NCI-H774 (cell line): ENCODE measurements at places on chromosomes 7 and 10.

- DNase-seq: no peak
These were observed 2.6 kb downstream of the EXOC4 start for GRCh38 chr7:133255486-133255885.

DNA sequence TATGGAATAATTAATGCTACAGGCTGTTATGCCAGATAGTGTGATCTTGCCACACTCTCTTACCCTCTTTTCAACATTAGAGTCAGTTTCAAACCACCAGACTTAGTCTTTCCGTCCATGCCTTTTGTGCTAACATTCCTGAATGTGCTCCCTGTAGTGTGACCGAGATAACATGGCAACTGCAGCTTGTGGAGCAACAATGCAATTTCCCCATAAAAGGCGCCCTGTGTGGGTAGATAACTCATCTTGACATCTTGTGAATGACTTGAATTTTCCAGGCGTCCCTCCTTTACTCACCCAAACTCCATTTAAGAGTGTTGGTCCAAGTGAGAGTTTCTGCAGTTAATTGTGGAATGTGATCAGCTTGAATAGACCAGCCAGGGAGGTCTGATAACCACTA, 99.6 kb downstream of the DNAH11 start:
- no peak for DNase-seq

DNA sequence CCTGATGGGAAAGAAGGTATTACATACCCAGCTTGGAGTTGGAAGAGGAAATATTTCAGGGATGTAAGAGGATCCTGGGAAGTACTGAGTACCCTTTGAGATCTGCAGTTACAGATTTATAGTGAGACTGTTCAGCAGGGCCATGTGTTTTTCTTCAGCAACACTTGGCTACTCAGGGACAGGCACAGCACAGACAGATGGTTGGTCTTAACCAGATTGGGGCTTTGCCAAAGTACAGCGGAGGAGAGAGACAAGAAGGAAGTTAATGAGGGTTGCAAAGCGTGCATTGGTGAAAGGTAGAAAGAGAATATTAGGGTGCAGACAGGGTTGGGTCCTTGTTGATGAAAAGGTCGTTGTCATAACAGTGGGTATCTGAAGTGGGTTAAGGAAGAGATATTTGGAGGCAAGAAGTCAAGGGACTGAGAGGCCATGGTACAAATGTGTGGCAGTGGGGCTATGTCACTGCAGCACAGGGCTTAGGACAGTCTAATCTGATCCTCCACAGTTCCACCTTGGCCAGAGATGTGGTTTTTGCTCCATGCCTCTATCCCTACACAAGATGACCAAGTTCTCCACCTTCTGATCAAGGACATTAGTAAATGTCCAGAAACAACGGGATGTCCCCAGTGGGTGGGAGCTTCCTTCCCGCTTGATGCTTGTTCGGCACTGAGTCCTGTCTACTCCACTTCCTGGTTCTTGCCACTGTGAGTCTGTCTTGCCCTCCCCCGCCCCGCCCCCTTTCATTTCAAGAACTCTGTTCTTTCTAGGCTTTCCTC, 18.9 kb upstream of the DNAJC1 start:
- no peak for DNase-seq

GRCh38 chr10:86178401-86179152, 188.0 kb downstream of the GRID1 start:
- no peak for DNase-seq

- no peak for DNase-seq
These were observed 243.0 kb downstream of the POLR1F start for GRCh38 chr7:19465861-19466260.

- no peak for DNase-seq
These were observed 68.0 kb upstream of the VKORC1L1 start for GRCh38 chr7:65804887-65805286.

DNA sequence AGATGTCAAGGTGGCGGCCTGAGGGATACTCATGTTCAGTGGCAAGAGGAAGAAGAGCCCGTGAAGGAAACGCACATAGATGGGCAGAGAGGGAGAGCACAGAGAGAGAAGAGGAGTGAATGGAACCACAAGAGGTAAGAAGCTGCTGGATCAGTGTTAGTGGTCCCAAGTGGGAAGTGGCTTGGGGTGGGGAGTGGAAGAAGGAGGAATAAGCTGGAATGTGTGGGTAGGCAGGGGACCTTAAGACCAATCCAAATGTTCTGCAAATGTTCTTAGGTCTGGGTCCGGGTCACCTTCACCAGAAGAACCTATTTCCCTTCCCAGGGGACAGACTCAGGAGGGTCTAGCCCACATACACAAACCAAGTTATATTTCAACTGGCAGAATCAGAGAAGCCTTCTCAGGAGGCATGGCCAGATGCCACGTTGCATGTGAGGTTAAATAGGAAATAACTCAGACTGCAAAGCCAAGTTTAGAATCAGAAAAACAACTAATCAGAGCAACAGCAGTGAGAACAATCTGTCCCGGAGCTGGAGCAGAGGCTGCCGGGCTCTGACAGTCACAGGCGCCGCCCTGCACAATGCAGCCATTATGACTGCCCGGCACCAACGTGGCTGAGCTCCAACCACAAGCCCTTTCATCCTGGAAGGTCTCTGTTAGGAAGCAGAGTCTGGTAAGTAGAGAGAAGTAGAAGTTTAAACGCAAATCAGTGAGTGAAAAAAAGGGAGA, 78.6 kb upstream of the ARMC3 start:
- no peak for DNase-seq

- no peak for DNase-seq
These were observed 535.6 kb upstream of the GHITM start for GRCh38 chr10:83603708-83604107.

- DNase-seq: peak; percentile 57
These were observed 117.8 kb upstream of the MYO3A start for GRCh38 chr10:25815999-25816768.

- DNase-seq: no peak
These were observed 60.4 kb downstream of the CHST3 start for GRCh38 chr10:72024596-72024995.

DNA sequence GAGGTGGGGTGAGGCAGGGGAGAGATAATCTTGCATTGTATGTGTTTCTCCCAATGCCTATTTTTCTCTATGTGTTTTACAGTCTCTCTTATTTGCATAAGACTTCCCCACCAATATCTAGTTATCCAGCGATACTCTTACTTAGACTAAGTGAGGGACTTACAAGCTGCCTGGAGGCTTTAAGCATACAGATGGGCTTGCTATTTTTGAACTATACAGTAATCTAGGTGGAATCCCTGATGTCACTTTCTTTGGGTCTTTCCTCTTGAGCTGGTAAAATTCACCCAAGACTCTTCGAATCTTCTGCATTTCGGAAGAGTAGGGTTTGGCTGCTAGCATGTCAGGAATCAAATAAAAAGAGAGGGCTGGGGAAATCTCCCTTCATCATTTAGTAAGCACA, 76.6 kb downstream of the NDUFB2 start:
- DNase-seq: no peak

DNA sequence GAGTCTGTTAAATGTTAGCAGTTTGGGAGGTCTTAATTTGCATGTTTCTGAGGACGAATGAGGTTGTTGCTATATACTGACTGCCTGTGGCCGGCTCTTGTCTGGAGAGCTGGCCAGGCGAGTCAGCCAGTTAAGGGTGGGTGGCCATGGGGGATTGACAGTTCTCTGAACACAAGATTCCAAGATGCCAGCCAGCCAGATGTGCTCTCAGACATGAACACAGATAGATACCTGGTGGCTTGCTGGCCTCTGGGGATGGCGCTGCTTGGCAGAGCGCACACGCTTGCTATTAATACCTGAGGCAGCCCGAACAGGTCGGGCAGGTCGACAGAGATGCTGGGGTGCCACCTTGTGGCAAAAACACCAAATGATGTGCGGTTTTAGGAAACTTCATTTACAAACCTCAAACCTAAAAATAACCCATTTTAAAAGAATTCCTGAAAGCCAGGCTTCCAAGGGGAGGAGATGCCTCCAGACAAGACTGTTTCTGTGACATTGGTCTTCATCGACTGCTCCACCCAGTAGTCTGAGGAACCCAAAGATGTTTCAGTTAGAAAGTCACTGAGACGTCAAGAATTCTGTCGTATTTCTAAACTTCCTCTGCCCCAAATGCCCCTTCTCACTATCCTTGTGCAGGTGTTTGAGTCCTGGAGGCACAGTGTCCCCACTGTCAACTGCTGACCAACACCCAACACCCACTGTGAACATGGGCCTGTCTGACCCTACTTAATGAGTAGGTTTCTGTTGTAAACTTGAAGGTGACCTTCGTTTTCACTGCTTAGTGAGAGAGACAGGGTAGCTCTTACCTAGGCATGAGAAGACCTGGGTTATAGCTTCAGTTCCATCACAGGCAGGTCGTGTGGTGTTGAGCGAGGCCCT, 123.4 kb downstream of the NT5C2 start:
- DNase-seq: peak; percentile 19

DNA sequence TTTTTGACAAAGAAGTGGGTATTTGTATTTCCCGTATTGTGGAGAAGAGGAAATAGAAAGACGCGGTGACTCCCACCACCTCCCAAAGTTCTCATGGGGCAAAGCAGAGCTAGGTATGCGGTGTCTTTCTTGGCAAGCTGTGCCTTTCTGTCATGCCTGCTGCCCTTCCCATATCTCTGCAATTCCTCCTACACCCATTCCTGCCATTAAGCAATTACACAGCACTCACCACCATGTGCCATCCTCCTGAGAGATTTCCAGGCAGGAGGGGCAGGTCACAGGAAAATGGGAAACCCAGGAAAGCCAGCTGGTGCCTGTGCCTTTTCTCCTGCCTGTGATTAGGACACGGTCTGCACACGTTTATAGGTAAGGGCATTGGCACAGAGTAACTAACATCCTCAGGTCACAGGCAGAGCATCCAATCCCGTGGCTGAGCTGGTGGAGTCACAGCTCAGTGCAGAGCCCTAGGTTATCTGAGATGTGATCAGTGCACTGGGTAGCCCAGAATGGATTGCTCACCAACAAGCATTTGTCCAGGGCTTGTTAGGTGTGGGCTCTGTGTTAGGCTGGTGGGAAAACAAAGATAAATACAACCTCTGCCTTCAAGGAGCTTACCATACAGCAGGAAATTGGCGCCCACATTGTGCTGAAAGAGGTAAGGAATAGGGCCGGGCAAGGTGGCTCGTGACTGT, 9.4 kb upstream of the CRTAC1 start:
- DNase-seq: no peak

DNA sequence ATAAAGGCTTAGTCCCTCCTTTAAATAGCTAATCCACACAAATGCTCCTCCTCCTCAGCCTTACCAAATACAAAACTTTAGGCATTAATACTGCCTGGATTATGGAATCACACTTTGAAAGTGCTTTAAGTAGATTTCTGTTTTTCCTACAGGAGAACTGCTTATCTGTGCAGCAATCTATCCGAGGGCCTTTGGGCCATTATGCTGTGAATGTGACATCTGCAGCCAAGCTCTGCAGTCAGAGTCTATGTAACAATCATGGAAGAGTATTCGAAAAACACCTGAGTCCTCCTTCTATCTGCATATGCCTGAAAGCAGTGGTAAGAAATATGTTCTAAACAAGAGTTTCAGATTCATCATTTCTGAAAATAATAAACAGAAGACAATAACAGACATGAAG, 16.2 kb upstream of the HYAL4 start:
- no peak for DNase-seq
